ENCODE measurements at places on chromosomes 6 and 20. TPM values are rescaled to one million over a fixed set of nuclear protein-coding genes. Genes with fewer than 3 reads are reported as not detected.

The C6orf15 gene
- total RNA-seq: not detected

The RAD21L1 gene
- total RNA-seq: not detected

The MEP1A gene
- not detected for total RNA-seq

The ANGPT4 gene
- not detected for total RNA-seq

The MYLK2 gene
- total RNA-seq: 0.44 TPM

The OPRL1 gene
- total RNA-seq: 1.1 TPM

The MPIG6B gene
- total RNA-seq: not detected

The HLA-DQB1 gene
- not detected for total RNA-seq

The LY86 gene
- not detected for total RNA-seq

The GHRH gene
- not detected for total RNA-seq

The TMEM217 gene
- total RNA-seq: 1.6 TPM

The CD109 gene
- 44.8 TPM for total RNA-seq

The LHFPL5 gene
- not detected for total RNA-seq

The SLC22A2 gene
- 0.12 TPM for total RNA-seq

The RSPO3 gene
- total RNA-seq: 2.6 TPM

The TPBG gene
- total RNA-seq: 93.1 TPM

The PGC gene
- not detected for total RNA-seq

The FAM209B gene
- total RNA-seq: not detected

The KIAA0408 gene
- total RNA-seq: 1.5 TPM

The PI16 gene
- total RNA-seq: 0.75 TPM

The APOBEC2 gene
- total RNA-seq: not detected

The PAK5 gene
- not detected for total RNA-seq

The NOP56 gene
- 205 TPM for total RNA-seq

The SGK2 gene
- 1.1 TPM for total RNA-seq

The HRH3 gene
- not detected for total RNA-seq

The ASIP gene
- total RNA-seq: not detected

The IL17F gene
- not detected for total RNA-seq

The DEFB112 gene
- not detected for total RNA-seq

The SRXN1 gene
- 112 TPM for total RNA-seq

The ECT2L gene
- not detected for total RNA-seq

The IP6K3 gene
- 0.22 TPM for total RNA-seq

The LBP gene
- total RNA-seq: not detected

The TSHZ2 gene
- 1.5 TPM for total RNA-seq

The SFT2D1 gene
- total RNA-seq: 62.1 TPM

The ULBP3 gene
- 9.9 TPM for total RNA-seq

The FAM120B gene
- total RNA-seq: 15.3 TPM

The TRIM40 gene
- total RNA-seq: not detected

The THBD gene
- total RNA-seq: 18.5 TPM

The NRSN2 gene
- total RNA-seq: 44.0 TPM

The FRS3 gene
- 1.5 TPM for total RNA-seq

The MEI4 gene
- total RNA-seq: not detected

The PCMTD2 gene
- total RNA-seq: 55.6 TPM

The PLN gene
- total RNA-seq: 0.11 TPM

The GTPBP2 gene
- 123 TPM for total RNA-seq

All from uterine smooth muscle cell (primary cell).